ENCODE measurements at places on chromosomes 13 and 19.
A peak's percentile ranks its signal among the peaks of the same experiment; 100 is the strongest.

GRCh38 chr13:112574416-112574815, 13.5 kb downstream of the TUBGCP3 start:
- no peak for DNase-seq

- no peak for DNase-seq
Measured at GRCh38 chr19:39379865-39380396, 11.0 kb downstream of the PAF1 start.

DNA sequence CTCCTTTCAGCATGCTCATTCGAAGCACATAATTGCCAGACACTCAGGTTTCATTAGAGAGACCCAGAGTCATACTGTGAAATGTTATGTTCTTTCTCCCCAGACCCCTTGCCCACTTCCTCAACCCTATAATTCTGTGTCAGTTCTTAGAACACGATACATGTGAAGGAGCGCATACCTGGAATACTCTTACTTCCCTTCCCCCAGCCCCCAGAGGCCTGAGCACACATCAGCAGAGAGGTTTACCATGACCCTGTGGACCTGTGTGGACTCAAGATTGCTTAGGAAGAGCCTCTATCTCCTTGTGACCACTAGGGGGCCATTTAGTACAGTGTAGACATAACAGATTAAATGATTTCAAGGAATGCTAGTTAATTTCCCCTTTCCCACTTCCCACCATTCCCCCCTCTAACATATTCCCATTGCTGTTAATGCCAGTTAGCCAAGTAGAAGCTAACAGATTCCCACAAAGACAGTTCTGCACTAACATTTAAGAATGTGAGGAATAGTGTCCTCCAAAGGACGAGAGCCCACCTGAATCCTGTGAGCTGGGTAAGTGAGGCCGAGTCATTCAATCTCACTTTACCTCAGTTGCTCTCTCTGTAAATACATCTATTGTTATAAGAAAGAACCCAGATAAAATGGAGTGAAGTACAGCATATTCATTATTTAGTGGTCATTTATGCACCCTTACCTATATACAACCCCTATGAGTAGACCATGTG, 154.2 kb upstream of the MAB21L1 start:
- DNase-seq: peak; percentile 66

GRCh38 chr19:18865106-18865972, 30.6 kb downstream of the CERS1 start:
- no peak for DNase-seq

DNA sequence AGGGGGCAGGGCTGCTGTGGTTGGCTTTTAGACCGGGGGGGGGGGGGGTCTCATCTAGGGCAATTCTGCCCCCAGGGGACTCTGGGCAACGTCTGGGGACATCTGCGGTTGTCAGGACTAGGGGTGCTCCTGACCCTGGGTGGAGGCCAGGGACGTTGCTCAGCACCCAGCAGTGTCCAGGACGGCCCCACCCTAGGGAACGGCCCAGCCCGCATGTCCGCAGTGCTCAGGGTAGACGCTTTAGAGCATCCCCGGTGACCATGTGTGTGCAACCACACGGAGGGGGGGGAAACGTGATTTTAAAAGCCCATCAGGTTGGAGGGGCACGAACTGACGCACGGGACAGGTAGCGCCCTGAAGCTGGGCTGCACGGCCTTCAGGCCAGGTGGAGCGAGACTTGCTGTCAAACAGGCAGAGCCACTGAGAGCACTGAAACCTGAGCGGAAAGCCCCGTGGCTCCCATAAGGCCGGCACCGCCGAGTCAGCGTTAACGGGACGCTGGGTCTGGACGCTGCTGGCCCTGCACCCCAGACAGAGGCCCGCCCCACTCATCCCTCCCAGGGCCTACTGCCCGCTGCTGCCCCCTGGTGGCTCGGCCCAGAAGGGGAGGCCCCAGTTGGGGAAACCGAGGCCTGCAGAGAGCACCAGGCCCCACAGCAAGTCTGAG, 8.3 kb downstream of the CACTIN start:
- no peak for DNase-seq

- no peak for DNase-seq
Measured at GRCh38 chr13:33721724-33722123, 96.2 kb upstream of the RFC3 start.

- DNase-seq: no peak
Measured at GRCh38 chr13:113900646-113901045, 36.8 kb upstream of the GAS6 start.

GRCh38 chr19:4164262-4164661, 10.8 kb downstream of the CREB3L3 start:
- DNase-seq: no peak

DNA sequence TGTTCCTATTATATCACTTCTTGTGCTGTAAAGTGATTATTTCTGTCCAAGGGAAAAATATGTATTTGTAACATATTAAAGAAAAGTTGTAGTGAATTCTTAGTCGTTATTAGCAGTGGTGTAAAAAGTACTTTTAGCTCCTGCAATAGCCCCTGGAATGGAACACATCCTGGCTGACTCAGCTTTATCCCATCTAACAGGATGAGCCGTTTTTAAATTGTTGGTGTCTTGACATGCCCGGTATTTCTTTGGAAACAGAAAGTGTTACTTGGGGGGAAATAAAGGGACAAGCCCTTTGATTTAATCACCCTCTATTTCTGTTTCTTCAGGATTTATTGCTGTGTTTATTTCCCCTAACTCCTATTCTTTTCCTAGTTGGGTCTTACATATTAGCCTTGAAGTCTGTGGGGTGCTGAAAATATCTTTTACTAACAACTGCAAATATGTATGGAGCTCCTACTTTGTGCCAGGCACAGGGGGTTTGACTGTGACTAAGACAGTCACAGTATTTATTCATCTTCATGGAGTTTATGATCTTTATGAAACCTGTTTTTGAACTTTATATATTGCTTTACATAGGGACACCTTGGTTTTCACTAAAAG, 17.9 kb downstream of the COG3 start:
- DNase-seq: no peak

GRCh38 chr13:99288089-99288488, 19.1 kb downstream of the GPR183 start:
- DNase-seq: no peak

DNA sequence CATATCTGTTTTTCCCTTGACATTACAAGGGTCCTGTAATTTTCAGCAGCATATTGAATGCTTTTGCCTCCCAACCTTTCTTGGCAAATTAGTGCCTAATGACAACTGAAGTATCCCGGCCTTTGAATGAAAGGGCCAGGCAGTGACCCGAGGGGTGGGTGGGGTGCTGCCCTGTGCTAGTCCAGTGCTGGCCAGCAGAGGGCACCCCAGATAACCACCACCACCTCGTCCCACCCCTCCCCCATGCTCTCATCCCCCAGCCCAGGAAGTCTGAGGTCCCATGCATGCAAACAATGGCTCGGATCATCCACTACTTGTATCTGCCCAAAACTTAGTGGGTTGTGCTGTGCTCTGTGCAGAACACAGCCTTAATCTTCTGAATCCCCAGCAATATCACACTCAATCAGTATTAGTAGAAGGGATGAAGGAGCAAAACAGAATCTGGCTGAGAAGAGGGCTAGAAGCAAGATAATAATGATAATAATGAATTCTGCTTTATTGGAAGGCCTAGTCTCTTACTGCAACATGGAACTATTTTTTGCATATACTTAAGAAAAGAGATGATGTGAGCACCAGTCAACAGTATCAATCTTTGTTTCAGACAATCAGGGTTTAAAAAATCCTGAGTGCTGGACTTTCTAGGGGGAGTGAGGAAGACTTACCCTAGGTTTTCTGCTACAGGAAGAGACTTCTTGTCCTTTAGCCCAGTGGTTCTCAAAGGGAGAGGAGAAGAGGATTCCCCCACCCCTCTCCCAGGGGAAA, 3.8 kb downstream of the ATP12A start:
- peak; percentile 4 for DNase-seq

GRCh38 chr19:49827034-49827433, 8.9 kb downstream of the MED25 start:
- no peak for DNase-seq

- DNase-seq: no peak
Measured at GRCh38 chr19:18013210-18014111, 5.5 kb downstream of the ARRDC2 start.

DNA sequence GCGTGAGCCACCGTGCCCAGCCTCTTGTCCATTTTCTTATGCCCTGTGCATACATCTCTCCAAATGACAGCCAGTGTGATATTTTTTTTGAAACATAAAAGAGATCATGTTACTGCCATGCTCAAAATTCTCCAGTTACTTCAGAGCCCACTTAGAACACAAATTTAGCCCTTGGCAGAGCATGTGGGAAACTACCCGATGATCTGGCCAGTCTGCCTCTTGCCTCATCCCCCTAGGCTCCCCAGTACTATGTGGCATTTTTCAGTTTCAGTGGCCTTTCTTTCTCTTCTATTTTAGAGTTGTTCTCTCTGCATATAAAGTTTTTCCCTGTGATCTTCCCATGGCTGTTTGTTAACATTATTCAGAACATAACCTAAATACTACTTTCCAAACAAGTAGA, 323.0 kb downstream of the GPC5 start:
- no peak for DNase-seq
